ENCODE measurements at places on chromosomes 7 and 10.

DNA sequence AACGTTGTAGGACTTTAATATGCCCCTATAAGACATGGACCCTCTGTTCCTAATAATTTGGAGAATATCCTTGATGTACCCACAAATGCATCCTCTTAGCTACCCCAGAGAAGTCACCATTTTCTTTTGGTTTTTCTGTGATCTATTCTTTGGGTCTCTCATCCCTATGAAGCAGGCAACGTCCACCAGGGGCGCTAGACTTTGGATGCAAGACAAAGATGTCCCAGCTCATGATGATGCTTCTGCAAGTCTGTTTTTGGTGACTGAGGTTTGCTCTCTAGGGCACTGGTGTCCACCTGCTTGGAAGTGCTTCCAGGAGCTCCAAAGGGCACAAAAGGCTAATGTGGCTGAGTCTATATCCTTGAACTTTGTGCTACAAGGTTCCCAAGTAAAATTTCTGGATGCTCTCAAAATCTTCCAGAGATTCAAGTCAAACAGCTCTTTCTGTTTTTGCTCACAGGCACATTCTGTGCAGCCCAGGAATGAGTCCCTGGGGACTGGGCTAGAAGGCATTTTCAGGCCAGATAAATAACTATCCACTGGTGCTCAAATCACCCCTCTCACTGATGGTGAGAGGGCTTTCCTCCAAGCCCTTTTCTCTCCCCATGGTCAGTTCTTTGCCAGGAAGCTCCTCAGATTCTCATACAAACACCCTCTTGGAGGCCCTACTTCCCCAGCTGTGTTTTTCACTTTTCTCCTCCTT is 166.4 kb downstream of the C7orf25 start:
- peak; percentile 6 for DNase-seq

DNA sequence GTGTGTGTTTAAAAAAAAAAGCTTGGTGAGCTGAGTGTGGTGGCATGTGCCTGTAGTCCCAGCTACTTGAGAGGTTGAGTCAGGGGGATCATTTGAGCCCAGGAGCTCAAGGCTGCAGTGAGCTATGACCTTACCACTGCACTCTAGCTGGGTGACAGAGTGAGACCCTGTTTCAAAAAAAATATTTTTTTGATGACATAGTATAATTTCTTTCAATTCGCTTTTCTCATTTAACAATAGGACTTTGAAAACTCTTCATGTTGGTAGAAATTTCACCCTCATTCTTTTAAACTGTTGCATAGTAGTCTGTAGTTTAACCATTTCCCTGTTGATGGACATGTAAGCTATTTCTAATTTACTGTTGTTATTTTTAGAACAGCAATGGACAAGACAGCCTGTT is 55.7 kb upstream of the EXOC6 start:
- no peak for DNase-seq

- DNase-seq = no peak
Observed at GRCh38 chr10:9869606-9870176, 1148.0 kb upstream of the CELF2 start.

DNA sequence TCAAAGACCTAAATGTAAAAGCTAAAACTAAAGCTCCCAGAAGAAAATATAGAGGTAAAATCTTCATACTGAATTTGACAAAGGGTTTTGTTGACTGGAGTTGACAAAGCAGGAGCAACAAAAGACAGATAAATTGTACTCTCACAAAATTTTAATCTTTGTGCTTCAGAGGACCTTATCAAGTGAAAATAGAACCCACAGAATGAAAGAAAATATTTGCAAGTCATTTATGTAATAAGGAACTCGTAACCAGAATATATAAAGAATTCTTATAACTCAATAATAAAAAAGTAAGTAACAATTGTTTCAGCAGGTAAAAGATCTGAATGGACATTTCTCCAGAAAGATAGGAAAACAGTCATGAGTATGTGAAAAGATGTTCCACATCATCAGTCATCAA is 62.0 kb upstream of the SRRM3 start:
- no peak for DNase-seq

DNA sequence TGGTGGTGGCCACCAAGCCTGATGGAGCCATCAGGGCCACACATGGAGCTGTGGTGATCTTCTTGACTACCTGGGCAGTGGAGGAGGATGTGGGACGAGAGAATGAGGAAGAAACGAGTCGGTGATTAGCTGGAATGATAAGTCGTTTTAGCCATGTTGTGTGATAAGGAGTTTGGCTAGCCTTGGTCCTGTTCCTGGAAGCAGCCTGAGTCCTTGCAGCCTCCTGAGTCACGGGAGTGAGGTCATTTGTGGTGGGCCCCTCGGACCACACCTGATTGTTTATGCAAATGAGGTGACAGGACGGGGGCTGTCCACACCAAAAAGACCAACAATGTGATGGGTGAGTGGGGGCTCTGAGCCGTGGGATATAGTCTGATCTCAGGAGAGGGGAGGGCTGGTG is 554.4 kb downstream of the PTPRN2 start:
- no peak for DNase-seq

- peak; percentile 60 for DNase-seq
Observed at GRCh38 chr7:129210256-129210988, 14.4 kb upstream of the AHCYL2 start.

- no peak for DNase-seq
Observed at GRCh38 chr10:79124066-79124465, 55.3 kb downstream of the ZMIZ1 start.

DNA sequence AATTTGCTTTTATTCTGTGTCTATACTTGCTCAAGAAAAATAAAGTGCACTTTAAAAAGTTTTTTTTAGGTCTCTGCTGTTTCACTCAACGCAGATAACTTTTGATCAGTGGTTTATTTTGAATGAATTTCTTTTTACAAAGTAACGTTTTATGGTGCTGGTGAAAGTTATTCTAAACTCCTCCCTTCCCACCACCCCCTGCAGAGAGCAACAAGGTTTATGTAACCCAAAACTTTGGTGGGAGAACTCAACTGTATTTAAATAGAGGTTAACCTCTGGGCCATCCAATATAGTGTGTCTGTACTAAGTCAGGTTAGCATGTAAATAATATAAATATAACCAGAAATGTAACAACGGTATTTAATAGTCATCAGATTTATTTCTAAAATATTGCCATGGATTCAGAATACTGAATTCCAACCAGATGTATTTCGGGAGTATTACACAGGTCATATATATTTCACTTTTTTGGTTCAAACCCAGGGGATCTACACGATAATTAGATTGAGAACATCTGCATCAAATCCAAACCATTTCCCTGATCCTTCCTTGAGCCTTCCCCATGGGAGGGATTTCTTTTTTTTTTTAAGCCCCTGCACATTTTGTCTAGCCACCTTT is 3.9 kb upstream of the CUX1 start:
- no peak for DNase-seq

- no peak for DNase-seq
Observed at GRCh38 chr7:49513911-49514310, 259.5 kb upstream of the VWC2 start.

GRCh38 chr10:80500572-80501380 is 36.9 kb upstream of the SH2D4B start:
- no peak for DNase-seq

DNA sequence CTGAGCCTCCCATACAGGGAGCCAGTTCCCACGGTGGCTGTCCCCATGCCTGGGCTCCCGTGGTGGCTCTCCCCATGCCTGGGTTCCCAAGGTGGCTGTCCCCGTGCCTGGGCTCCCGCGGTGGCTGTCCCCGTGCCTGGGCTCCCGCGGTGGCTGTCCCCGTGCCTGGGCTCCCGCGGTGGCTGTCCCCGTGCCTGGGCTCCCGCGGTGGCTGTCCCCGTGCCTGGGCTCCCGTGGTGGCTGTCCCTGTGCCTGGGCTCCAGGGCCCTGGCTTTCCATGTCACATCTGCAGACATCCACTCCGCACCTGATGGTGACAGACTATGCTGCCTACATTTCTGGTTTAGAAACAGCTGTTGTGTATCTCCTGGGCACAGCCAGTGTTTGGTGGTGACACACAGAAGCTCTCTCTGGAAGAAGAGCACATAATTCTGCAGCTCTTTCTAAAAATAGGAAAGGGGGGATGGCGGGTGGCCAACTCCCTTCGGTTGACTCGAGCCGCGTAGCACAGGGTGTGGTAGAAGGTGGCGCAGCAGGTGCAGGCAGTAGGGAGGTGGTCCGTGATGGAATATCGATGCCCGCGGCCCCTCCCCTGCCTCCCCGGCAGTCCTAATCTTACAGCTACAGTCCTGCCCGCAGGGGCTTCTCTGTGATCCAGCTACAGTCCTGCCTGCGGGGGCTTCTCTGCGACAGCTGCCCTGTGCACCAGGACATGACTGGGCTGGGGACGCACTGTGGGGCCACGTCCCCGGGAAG is 251.2 kb downstream of the DNAJB6 start:
- no peak for DNase-seq

- DNase-seq = no peak
Observed at GRCh38 chr7:139118805-139119485, 9.4 kb upstream of the ZC3HAV1 start.

- no peak for DNase-seq
Observed at GRCh38 chr10:59991661-59992060, 85.3 kb upstream of the CCDC6 start.

DNA sequence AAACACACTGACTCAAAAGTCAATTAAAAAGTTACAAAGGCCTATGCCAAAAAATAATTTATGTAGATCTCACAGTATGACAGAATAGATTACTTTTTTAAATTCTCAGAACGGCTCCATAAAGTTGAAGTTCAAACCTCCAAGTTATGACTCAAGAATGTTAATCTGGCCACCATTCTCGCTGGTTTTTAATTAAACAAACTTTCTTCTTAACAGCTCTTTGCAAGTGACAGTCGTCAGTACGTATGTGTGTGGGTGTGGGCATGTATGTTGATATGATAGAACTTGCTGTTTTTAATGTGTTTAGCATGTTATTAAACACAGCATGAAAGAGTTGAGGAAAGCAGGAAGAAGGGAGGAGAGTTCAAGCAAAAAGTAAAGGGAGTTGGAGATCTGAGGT is 18.5 kb downstream of the PRKCQ start:
- no peak for DNase-seq

DNA sequence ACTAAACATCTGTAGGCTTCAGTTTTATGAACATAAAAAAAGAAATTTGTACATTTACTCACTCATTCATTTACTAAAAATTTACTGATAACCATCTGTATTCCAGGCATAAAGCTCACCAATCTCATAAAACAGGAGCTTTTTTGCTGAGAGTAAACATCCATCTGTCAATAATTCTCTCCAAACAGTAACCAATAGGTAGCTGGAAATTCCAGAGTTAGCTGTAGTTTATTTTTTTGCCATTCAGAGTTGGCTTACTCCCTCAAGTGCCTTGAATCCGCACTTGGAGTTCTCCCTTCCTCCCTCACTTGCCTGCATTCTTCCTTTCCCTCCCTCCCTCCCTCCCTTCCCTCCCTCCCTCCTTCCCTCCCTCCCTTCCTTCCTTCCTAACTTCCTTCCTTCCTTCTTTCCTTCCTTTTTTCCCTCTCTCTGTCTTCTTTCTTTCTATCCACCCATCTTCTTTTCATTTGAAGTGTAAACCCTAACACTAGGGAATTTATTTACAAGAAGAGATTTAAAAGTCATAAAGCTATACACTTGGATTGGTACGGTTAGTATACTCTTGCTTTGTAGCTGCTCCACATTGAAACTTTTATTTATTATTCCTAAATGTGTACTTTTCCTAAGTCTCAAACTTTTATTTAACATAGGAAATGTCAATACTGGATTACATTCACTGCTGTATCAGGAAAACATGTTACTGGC is 44.6 kb upstream of the BICC1 start:
- no peak for DNase-seq

DNA sequence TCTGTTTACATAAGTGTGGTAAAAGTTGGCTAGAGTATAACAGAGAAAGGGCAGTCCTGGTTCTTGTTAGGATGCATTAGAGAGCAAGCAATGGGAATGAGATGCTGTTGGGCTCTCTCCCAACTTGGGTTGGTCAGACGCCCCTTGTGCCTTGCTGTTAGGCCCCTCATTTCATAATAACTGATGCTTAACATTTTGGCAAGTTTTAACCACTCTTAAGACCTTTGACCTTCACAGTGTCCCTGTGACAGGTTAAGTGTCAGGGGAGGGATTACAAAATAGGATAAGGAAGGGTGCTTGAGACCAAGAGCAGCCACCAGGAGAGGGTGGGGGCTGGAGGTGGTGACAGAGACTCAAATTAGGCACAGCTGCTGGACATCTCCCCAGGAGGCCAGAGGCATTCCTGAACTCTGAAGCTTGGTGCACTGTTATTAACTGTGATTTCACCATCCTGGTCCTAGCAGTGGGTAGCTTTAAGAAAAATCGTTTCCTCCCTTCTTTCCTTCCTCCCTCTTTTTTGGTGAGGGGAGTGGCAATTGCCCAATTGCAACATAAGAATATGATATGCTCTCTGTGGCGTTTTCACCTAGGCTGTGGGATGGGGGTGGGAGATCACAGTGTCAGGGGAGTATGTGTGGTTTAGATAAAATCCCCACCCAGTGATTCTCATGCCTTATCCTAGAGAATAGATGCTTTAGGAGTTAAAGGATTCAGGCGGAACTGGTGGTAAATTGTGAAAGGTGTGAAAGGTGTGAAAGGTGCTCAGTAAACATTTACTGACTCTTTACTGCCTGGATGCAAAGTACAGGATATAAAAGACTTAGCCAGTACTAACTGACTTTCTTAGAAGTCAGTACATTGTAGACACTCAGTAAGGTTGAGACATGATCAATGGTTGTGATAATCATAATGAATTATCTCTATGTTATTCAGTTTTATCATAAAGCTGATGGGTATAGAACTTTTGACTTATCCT is 270.5 kb downstream of the BICC1 start:
- DNase-seq = no peak

DNA sequence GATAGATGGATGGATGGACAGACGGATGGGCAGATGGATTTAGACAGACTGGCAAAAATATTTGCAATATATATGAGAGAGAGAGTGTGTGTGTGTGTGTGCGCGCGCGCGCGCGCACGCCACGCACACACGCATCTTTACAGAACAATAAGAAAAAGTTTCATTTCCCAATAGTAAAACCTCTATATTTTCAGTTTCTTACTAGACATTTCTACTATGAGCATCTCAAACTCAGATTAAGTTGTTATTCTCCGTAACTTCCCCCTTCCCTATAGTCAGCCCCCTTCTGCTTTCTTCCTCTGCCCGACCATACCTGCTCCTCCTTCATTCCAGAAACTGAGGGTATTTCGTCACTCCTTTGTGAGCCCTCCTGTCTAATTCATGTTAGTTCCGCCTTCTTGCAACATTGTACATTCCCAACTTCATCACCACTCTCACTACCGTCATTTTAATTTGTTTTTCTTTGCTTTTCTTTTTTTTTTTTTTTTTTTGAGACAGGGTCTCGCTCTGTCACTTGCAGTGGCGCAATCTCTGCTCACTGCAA is 154.4 kb upstream of the SH2B2 start:
- no peak for DNase-seq

- DNase-seq = no peak
Observed at GRCh38 chr10:91250341-91250740, 29.9 kb downstream of the PCGF5 start.

GRCh38 chr7:144024213-144024612 is 24.1 kb downstream of the OR6B1 start:
- DNase-seq = no peak
